ENCODE measurements at places on chromosomes 7 and 10.

DNA sequence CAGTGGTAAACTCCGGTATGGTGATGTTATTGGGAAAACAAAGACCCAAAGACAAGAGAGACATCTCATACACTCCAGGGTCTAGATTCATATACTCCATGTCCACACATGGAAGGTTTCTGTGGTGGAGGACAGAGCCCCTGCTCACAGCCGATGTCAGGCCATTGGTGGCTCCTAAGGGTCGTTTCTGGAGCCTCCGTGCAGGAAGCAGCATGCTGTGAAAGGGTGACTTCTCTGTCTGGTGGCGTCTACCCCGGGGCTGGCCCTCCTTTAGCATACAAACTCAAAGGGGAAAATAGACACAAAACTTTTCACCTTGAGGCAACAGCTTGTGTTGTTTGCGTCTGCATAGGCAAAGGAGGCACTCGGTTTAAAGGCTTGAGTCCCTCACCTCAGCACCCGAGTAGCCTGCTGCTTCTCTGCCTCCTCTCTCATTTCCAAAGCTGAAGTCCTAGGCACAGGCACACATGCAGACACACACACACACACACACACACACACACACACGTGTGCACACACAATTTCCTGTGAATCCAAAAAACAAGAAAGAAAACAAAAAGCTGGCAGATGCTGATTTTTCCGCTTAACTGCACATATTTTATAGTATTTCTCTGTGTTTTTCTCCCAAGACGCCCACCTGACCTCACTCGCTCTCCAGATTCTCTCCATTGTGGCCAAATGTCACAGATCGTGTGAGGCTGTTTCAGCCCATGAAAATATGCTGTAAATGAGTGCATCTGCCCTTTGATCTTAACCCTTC lies 601.4 kb upstream of the MGMT start:
- DNase-seq = no peak

DNA sequence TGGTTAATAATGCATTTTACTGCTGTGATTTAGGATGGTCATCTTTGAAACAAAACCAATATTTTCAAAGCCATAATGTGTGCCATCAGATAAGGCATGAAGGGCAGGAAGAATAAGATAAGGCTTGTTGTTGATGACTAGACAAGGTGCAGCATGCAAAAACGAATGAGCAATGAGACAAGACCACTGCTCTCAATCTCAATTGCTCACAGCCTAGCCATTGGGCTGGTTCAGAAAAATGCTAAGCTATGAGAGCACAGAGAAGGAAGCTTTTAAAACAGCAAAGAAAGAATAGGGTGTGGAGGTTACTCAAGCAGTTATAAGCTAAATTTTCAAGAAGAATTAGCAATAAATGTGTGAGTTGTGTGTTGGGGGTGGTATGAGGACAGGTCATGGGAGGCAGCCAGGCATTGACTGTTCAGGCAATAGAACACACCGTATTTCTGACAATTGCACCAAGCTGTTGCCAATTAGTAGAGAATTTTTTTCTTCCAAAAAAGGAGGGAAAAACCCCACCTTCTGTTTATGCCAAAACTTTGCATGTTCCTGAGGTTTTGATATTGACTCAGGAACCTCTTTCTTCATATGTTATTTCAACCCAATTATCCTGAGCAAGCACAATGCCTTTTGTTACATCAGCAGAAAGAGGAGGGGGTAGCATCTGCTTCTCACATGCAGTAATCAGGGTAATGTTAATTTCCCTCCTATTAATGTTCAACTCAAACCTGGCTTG lies 276.5 kb downstream of the HDAC9 start:
- no peak for DNase-seq

DNA sequence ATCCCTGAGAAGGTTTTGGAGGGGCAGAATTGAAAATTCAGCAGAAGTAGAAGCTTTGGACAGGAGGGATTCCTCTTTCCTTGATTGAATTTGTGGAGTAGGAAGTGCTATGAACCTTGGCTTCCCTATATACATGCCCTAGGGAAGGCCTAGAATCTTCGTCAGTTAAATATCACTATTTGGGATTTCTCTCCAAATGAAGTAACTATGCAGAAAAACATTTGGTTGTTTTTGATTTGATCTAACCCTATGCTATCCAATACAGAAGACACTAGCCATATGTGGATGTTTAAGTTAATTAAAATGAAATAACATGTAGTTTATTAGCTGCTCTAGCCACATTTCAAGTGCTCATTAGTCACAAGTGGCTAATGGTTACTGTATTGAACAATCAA lies 15.7 kb downstream of the ANLN start:
- DNase-seq = no peak

DNA sequence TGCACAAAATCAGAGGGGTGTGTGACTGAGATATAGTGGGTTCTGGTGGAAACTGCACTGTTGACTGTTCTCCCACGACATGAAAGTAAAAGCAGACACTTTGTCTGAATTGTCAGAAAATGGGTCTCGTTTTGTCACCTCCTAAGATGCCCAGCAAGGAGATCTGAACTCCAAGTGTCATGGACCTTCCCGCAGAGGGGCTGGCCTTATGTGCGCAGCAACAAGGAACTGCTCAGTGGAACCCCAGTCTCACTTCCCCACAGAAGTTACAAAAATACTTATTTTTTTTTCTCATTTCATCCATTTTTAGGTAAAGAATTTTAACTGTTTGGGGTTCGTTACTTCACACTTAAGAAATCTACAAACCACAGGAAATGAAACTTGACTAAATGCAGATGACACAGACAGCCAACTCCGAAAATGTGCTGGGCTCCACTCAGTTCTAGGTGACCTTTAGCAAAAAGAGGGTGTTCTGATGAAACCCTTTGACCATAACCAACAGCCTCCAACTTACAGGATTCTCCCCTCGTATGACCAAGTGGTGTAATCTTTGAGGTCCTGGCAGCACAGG lies 115.0 kb downstream of the FAM107B start:
- no peak for DNase-seq

DNA sequence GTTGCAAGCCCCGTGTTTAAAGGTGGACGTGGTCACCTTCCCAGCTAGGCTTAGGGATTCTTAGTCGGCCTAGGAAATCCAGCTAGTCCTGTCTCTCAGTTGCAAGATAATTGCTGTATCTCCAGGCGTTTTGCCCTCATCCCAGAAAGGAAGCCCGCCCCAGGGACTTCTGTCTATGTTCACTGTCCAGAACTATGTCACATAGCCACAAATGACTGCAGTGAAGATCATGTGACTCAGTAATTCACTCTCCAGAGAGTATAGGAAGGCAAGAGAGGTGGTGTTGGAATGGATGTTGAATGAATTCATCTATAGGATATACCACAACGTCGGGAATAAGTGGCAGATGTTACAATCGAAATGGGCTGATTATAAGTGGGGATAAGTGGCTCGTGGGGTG lies 349 bp upstream of the ERVW-1 start:
- no peak for DNase-seq

- DNase-seq = no peak
Observed at GRCh38 chr7:72441791-72442190, 29.7 kb upstream of the CALN1 start.

DNA sequence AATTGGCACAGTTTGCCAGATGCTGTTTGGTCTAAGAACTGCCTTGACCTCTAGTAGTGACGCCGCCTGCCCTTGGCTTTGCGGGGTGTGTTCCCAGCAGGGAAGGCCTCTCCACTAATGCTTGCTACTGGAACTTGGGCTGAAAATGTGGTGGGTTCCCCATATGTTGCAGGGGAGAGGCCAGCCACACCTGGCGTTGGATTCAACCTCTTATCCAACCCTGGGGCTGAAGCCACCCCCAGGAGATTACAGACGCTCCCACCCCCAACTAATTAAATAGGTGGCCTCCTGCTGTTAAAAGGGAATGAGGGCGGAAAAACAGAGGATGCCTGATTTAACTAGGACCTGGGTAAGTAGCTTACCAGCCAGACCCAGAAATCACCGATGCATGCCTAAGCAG lies 19.2 kb upstream of the ATOH7 start:
- no peak for DNase-seq

- no peak for DNase-seq
Observed at GRCh38 chr10:111370101-111370500, 293.3 kb downstream of the ADRA2A start.

GRCh38 chr10:24453404-24453830 lies 244.5 kb downstream of the KIAA1217 start:
- no peak for DNase-seq

DNA sequence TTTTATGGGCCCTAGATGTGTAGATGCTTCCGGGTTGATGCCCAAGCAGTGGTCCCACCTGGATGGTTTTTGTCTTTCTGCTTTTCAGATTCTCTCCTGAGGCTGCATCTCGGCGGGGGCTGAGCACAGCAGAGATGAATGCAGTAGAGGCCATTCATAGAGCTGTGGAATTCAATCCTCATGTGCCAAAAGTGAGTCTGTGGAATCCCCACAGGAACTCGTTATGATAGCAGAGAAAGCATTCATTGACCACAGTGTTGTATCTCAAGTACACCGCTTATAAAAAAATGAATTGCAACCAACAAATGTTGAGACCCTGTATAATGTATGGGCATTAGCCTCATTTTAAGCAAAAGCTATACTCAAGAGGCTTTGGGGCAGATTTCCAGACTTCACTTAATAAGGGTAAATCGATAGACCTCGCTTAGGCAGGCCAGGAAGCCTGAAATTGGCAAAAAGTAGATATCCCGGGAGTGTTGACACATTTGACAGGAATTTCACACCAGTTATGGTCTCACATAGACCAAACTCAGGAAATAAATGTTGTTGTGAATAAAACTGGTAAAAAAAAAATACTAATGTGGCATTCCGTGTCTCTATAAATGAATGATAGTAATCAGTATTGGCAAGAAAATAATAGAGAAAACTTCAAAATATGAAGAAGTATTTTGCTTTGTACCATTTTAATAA lies 132.0 kb downstream of the WNT2 start:
- DNase-seq = no peak

GRCh38 chr7:130254555-130254954 lies 12.1 kb upstream of the CPA2 start:
- no peak for DNase-seq

GRCh38 chr10:74936577-74937265 lies 110.3 kb downstream of the KAT6B start:
- DNase-seq = no peak

DNA sequence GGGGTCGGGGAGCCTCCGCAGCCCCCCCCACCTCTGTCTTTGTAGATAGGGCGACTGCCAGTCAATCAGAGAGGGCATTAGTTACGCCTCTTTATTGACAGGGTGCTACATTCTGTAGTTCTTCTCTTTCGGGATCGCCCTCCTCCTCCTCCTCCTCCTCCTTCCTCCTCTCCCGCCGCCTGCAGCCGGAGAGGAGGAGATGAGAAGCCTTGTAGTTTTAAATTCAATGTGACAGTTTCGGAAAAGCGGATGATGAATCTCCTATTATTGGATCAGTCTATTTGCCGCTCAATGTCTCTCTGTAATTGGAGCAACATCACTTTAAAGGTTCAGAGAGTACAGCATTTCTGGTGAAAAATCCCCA lies 587 bp upstream of the UNCX start:
- no peak for DNase-seq

GRCh38 chr10:119549247-119549999 lies 6.9 kb upstream of the RGS10 start:
- no peak for DNase-seq

- no peak for DNase-seq
Observed at GRCh38 chr10:124985162-124985561, 43.2 kb downstream of the ZRANB1 start.

GRCh38 chr10:79079490-79080355 lies 11.0 kb downstream of the ZMIZ1 start:
- no peak for DNase-seq

- DNase-seq = no peak
Observed at GRCh38 chr10:24901686-24902399, 50.6 kb downstream of the PRTFDC1 start.

DNA sequence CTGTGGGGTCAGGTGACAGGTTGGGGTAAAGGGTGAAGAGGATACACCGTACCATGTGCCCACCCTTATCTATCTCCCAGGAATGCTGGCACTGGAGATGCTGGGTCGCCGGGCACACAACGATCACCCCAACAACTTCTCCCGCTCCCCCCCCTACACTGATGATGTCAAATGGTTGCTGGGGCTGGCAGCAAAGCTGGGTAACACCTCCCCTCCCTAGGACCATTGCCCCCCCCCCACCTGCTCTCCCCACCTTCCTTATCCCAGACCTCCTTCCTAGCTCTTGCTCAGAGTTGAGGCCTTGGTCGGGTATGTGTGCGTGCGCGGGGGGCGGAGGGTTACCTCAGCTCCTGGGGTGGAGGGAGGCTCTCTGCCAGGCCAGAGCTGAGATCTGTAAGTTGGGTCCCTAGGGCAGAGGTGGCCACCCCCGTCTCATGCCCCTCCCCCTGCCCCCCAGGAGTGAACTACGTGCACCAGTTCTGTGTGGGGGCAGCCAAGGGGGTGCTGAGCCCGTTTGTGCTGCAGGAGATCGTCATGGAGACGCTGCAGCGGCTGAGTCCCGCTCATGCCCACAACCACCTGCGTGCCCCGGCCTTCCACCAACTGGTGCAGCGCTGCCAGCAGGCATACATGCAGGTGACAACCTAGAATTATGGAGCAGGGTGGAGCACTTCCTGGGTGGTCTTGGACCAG lies 10.7 kb downstream of the NDST2 start:
- DNase-seq = no peak

- no peak for DNase-seq
Observed at GRCh38 chr10:46048152-46048551, 2.1 kb upstream of the MSMB start.

DNA sequence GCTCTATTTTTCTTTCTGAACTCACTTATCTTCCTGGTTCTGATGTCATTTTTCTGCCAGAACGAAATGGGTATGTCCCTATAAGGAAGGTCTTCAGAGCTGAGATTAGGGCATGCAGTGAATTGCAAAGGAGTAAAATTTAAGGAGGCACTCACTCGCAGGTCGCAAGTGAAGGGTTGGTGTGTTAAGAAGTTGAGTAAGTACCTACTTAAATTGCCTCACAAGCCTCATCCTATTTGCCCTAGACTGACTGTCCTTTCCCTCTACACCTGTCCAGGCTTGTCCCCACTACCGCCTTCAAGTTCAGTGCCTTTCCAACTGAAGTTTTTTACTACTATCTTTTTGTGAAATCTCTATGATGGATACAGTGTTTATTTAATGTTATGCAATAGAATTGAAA lies 191.5 kb downstream of the AHR start:
- no peak for DNase-seq

GRCh38 chr10:14396411-14397048 lies 65.8 kb upstream of the FRMD4A start:
- no peak for DNase-seq

DNA sequence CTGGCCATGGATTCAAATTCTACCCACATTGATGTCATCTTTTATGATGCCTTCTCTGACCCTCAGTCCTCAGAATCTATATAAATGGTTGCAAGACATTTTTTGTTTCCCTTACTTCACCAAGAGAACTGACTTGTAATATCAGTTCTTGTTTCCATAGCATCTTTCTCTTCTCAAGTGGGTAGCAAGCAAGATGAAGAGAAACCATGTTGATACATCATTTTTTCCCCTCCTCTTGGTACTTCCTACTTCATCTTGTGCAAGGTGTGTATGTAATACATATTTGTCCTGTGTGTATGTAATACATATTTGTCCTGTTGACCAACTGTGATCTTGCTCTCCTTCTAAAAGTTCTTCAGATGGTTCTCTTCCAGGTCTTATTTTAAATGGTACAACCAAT lies 348.6 kb downstream of the PTEN start:
- DNase-seq = no peak
